ENCODE measurements at places on chromosomes 4 and X.

DNA sequence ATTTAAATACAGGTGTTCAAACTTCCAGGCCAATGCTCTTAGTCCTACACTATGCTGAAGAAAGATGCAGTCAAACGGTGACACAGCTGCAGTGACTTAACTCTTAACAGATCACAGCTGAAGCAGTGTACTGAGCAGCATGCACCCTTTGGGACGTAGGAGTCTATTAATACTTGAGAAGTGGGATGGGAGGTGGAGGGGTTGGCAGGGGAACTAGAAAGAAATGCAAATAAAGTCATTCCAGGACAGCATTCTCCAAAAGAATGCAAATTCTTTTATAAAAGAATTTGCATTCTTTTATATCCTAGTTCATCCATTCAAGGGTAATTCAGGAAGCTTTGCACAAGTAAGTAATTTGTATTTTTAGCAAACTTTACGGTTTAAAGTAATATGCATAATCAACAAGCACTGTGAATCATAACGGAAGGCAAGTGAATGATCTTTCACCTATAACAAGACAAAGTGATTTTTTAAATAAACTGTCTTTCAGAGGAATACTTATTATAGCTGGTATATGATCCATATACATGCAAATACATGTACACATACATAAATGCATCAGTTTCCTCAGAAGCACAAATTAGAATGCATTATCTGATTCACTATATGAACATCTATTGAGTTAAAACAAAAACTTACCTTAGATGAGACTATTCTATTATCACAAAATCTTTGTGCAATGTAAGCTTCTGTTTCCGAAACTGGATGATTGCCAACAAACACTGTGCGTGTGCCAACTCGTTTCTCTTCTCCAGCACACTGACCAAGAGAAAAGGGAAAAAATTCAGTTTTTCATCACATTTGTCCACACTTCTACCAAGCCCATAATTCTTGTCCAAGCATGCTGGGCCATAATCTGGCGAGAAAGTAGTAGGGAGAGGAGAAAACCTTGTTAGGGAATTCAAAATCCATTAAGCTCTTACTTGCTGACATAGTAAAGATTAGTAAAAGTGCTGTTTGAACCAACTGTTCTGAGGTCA lies 106.5 kb downstream of the ATP11C start:
- DNase-seq = no peak

DNA sequence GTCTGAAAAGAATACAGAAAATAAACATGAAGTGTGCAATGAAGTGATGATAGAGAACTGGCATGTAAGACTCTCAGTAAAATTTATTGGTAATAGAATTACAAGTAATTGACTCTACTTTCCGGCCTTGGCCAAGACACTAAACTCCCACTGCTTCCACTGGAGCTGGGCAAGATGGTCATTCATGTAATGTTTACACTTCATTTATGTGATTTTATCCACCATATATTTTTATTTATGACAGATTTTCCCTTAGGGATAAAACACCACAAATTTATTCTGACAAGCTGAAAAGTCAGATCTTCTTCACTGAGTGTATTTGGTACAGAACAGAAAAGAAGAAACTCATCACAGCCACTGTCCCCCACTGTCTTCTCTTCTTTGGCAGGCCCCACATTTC lies 191.9 kb downstream of the SLC39A8 start:
- DNase-seq = no peak

- no peak for DNase-seq
Measured at GRCh38 chr4:145093638-145094037, 4.4 kb downstream of the ANAPC10 start.

DNA sequence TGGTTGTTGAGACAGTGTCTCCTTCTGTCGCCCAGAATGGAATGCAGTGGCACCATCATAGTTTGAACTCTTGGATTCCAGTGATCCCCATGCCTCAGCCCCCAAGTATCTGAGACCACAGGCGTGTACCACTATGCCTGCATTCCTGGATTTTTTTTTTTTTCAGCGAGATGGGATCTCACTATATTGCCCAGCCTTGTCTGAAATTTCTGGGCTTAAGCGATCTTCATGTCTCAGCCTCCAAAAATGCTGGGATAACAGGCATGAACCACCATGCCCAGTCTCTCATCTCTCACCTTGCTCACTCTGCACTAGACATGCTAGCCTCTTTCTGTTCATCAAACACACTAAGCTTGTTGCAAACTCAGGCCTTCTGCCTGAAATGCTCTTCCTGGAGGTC lies 104.1 kb downstream of the UBE2K start:
- DNase-seq = no peak

DNA sequence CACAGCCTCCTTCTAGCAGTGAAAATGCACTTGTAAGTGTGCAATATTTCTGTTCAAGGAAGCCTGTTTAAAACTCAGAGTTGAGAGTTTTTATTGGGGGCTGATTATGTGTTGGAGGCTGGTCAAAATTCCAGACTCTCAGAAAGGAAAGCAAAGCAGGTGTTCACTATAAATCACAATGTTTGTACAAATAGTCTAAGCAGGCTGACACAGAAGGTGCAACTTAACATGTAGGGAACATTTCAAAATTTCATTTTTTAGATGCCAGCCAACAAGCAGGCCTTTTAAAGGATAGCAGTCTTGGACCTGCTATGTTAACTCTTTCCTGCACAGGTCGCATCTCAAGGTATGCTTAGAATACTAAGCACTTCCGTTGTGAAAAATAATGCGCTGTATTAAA lies 112.3 kb upstream of the IL13RA1 start:
- DNase-seq = no peak

DNA sequence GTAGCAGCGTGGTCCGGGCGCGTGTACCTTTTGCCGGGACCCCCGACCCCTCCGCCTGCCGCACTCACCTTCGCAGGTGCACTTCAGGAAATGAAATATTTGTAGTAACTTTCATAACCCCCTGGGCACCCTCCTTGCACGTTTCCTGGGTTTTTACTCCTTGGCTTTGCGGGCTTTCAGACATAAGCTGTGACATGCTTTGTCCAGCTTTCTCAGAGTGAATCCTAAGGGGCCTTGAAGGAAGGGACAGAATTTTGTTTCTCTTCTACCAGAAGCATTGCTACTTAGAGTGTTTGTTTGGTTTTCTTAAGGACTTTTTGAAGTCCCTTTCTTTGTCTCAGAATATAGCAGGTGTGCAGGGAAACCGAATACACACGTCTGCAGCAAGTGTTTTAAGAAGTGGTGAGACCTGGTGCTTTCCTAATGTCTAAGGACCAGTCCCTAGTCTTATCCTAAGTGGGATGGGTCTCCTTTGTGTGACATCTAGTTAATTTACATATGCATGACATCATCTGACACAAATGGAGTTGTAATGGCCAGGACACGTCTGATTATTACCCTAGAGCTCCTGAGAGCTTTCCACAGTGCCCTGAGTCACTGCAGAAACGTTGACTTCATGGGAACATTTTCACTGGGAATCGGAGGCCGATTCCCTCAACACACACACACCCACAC lies 1.3 kb downstream of the FAM149A start:
- peak; percentile 12 for DNase-seq

GRCh38 chrX:475926-476723 lies 89.4 kb upstream of the PPP2R3B start:
- DNase-seq = no peak

DNA sequence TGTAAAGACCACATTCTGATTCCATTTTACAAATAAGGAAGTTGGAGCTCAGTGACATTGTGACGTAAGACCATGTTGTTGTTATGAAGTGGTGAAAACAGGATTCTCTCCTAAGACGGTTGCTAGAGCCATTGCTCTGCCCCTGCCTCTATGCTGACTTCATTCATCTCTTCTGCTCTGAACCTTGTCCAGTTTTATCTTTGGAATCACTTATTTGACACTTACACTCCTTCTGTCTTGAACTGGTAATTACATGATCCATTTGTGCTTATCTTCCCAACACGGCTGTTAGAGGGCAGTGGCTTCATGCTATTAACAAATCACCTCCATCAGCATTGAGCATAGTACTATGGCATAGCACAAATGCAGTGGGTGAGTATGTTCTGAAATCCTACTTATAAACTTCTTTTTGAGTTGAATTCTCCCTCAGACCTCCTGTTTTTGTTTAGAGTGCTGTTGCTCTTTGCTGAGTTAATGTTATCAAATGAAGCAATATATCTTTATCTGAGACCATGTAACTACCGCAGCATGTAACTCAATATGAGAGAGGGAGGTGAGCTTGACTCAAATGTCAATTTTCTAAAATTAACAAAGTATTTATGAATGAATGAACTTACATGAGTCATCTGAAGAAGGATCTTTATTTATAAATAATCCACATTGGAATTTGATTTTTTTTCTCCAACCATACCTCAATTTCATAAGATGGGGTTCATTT lies 177.8 kb downstream of the RASL11B start:
- DNase-seq = no peak

- DNase-seq = no peak
Measured at GRCh38 chr4:152273343-152273742, 262.5 kb downstream of the FBXW7 start.

- DNase-seq = peak; percentile 12
Measured at GRCh38 chrX:153649178-153649914, 2.3 kb downstream of the DUSP9 start.

DNA sequence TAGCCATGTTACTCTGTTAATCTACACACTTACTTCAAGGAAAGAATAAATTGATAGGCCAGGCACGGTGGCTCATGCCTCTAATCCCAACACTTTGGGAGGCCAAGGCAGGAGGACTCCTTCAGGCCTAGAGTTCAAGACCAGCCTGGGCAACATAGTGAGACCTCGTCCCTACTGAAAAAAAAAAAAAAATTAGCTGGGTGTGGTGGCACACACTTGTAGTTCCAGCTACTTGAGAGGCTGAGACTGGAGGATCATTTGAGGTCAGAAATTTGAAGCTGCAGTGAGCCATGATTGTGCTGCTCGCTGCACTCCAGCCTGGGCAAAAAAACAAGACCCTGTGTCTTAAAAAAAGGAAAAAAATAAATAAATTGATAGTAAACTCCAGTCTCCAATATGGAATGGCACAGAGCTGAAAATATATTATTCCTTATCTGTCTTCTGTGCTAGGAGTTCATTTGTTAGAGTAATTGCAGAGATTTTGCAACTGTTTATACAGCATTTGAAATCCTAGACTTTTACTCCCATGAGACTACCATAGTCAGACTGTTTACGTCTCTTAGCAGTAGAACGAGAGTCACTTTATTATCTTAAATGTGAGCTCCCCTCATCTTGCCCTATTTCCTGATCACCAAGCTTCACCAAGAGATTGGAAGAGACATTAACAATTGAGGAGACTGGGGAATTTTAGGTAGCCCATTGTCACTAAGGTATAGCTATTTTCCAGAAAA lies 18.8 kb upstream of the TMEM131L start:
- DNase-seq = no peak

- no peak for DNase-seq
Measured at GRCh38 chrX:120697053-120697452, 67.2 kb upstream of the C1GALT1C1 start.

DNA sequence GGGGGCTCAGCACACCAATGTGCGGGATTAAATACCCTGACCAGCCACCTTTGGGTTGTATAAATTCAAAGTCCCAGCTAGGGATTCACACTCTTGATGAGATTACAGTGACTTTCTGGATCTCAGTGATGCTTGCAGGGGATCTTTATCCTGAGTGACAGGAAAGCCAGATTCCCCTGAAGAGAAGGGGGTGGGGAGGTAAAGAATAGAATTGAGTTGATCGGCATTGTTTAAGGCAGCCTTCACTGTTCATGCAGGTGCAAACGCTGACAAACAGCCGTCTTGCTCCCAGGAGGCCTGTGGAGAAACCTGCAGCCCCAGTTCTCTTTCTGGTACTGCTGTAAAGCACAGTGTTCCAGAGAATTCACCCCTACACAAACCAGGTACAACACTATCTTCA lies 19.0 kb downstream of the CXXC4 start:
- DNase-seq = peak; percentile 16

DNA sequence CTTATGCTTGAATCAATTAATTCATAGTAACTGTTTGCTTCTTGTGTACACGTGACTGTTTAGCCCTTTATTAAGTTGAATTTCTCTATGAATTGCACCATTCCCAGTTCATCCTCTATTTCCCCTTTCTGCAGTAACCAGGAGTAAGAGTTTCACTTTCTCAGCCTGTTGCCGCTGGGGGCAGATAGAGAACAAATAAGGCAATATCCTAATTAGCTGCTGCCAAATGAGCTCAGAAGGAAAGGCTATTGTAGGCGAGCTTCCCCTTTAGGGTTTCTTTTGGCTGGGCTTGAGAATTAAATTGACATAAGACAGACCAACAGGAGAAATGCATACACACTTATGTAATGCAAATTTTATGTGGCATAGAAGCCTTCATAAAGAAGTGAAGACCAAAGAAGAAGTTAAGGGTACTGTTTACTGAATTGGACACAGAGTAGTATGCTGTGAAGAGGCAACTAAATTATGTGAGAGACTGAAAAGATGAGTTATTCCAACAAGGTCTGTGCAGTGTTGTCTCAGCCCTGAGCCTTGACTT lies 1594.7 kb downstream of the TECRL start:
- DNase-seq = no peak

DNA sequence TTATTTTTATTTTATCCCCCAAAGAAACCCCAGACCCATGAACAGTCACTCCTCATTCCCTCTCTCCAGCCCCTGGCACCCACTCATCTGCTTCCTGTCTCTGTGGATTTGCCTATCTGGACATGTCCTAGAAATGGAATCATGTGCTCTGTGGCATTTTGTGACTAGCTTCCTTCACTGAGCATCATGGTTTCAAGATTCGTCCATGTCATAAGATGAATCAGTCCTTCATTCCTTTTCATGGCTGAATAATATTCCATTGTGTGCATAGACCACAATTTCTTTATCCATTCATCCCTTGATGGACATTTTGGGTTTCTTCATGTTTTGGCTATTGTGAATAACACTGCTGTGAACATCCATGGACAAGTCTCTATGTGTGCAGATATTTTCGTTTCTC lies 10.2 kb downstream of the ABCD1 start:
- no peak for DNase-seq

DNA sequence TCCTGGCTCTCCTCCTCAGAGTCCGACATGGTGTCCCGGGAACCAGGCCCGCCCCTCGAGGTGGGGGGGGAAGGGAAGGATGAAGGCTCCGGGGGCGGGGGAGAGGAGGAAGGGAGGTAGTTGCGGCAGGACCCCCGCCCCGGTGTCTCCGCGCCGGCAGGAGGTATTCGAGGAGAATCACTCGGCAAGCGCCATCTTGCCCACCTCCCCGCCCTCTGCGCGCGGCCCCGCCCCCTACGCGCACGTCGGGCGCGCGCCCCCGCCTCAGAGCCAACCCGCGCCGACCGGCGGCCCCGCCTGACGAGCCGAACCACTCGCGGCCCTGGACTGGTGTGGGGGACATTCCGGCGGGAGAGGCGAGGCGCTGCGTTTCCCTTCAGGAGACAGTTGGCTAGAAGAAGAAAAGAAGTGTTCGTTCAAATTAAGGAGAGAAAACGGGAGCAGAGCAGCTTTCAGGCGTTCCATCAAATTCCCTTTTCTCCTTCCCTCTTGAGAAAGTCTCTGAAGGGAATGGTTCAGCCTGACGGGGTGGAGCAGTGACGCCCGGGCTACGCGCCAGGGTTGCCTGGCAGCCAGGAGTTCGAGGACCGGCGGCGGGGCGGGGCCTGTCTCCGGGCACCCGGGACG lies at the start of gene RAB28:
Gene RAB28 (minus strand): TSS at position 219 of the 627 bp plus-strand sequence.
- peak; percentile 95 for DNase-seq

DNA sequence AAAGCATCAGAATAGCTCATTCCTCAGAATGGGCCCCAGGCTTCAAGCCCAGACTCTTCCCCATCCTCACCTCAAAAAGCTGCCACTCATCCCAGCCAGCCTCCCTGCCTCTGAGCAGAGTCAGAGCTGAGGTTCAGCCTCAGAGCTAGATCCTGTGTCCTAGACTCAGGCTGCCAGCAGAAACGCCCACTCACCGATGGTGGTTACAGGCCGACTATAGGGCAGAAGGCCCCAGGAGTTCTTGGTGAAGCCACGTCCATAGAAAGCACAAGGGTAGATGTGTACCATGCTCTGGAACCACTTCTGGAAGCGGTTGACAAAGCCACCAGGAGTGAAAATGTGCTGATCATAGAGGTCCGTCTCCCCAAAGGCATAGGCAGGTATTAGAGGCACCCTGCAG lies 7.7 kb downstream of the AWAT2 start:
- DNase-seq = no peak
